ENCODE measurements at places on chromosomes 12 and 14.

DNA sequence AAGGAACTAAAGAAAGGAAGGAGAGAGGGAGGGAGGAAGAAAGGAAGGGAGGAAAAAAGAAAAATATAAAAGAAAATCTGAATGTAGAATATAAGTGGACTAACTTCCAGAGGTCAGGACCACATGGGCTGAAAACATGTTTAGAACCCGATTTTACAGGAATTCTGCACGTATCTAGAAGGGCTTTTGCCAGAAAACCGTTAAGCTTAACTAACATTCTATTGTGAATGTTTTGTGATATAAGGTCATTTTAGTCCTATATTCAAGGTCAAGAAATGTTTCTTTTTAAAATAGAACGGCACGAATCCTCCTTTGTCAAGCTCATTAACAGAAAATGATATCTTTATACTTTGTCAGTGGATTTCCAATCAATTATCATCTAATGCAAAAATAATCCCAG lies 13.1 kb downstream of the PTCSC3 start:
- no peak for DNase-seq

DNA sequence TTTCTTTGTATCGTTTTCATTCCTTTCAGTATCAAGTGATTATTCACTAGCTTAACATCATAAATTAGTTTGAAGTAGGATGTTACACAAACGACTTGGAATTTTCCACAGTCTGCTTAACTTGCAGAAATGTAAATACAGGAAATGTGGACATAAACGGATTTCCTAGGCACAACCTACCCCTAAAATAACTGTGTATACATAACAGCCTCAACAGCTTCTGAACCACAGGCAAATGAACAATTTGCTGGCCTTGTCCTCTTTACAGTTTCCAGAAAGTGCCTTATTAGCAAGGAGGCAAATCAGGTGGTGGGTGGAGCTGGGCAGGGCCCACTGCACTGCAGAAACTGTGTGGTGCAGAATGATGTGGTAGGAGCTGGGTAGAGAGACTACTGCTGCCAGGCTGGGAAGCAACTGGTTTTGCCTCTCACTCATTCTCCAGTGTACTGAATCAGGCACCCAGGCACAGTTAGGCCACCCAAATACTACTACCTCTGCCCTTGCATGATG lies 14.1 kb downstream of the DRAM1 start:
- DNase-seq = no peak

DNA sequence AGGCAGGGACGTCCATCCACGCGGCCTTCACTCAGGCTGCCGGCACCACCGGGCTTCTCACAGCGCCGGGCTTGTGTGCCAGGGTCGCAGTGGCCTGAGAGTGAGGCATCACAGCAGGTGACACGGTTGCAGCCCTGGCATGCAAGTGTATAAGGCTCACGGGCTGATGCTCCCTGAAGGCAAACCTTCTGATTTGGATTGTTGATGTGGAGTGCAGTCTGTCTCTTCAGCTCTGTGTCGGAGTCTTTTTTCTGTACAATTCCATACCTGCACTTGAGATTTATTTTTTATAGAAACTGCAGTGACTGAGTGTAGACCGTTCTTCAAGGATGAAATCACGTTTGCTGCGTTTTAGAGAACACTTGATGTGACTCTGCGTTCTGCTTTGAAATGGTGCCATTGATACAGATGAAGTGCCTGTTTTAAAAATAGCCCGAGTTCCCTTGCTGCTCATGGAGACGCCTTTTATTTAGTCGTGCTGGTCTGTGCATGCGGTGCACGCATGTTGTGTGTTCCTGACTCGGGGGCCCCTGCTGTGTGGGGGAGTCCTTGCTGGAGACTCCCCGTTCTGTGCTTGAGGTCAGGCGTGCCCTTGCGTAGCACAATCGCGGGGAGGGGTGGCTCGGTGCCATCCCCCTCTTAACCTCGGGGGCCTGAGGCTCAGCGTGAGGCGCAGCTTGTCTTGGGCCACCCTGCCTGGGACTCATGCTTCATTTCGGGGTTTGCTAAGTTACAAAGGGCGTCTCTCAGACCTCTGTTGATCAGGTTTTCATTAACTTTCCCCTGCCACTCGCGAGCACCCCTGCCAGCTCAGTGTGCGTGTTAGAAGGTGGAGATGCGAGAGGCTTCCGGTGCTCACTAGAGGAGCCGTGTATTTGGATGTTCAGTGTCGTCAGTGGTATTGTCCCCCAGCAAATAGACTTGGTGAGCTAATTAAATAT lies 21.6 kb upstream of the AMN start:
- DNase-seq = no peak

DNA sequence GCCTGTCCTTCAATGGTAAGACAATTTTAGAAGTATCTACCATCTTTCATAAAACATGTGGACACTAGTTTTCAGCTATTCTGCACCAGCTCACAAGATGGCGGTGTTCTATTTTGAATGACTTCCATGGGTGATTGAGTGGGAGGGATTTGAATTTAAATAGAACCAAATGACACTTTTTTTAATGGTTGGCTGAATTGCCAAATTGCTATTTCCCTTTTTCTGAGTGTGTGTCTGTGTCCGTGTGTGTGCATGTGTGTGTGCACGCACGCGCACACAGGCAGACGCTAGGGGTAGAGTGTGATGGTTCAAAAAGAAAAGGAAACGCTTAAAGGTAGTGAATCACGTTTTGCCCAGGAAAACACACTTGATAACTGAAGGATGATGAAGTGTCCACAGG lies 362.6 kb downstream of the DAD1 start:
- DNase-seq = no peak

GRCh38 chr12:105348142-105348541 lies 17.7 kb downstream of the C12orf75 start:
- no peak for DNase-seq

- no peak for DNase-seq
These were observed 211.9 kb upstream of the FAR2 start for GRCh38 chr12:28937196-28937595.

GRCh38 chr14:85233756-85234155 lies 296.2 kb upstream of the FLRT2 start:
- no peak for DNase-seq

- DNase-seq = no peak
These were observed 152.4 kb upstream of the PRICKLE1 start for GRCh38 chr12:42741771-42742510.

DNA sequence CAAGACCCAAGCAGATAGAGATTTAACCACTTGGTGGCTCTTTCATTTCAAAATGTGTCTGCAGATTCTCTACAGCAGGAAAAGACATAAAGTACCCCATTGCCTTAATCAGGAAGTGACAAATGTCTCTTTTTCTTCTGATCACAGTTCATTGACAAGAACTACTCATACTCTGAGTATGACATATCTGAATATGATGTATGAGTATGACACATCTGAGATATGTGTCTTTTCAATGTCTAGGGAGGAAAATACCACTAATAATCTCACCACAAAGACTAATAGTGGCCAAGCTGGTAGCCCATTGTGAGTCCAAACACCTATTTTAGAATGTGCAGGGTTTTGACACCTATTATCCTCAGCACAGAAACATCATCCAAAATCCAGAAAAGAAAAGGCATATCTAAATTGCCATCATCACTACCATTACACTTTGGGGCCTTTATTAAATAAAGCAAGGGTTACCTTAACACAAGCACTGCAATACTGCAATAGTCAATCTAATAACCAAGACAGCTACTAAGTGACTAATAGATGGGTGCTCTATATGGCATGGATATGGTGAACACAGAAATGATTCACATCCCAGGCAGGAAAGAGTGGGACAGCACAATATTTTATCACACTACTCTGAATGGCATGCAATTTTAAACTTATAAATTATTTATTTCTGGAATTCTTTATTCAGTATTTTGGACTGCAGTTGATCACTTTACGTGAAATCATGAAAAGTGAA lies 243.7 kb upstream of the FAR2 start:
- no peak for DNase-seq

- DNase-seq = no peak
These were observed 900.9 kb downstream of the FLRT2 start for GRCh38 chr14:86430853-86431252.

- no peak for DNase-seq
These were observed 59.6 kb downstream of the GNS start for GRCh38 chr12:64699504-64700115.
